Fibroblast of pulmonary artery (primary cell): ENCODE measurements at places on chromosomes 4 and X.

DNA sequence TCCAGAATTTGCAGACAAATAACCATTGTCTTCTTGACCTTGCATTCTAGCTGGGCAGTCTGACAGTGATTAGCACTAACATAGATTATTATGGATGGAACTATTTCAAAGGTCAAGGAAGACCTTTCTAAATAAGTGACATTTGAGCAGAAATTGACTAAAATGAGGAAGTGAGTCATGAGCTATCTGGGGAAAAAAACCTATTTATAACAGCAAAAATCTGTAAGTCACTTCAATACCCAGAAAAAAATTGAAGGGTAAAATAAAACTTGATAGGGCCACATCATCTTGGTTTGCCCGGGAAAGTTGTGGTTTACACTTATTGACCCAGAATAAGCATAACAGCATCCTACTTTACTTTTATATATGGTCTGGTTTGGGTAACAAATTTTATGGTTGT is 414.6 kb upstream of the HS3ST1 start:
- DNase-seq: peak; percentile 3

- no peak for DNase-seq
Measured at GRCh38 chr4:174211622-174212044, 71.8 kb downstream of the FBXO8 start.

DNA sequence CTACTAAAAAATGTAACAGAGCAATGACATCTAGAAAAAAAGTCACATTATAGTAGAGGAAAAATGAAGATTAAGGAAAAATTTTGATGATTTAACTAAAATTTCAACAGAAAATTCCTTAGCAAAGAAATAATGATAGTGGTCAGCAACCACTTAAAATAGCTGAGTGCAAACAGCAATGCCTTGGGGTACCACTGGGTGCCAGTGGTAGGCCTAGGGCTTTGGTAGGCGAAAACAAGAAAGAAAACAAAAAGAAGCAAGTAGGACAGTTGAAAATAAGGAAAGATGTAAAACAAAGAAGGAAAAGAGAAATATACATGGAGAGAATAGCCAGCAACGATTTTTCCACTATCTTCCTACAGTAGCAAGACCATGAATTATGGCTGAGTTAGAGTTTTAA is 313.5 kb upstream of the IRS4 start:
- DNase-seq: peak; percentile 0

GRCh38 chrX:25659317-25659716 is 478.8 kb upstream of the MAGEB18 start:
- DNase-seq: no peak

- DNase-seq: peak; percentile 80
Measured at GRCh38 chr4:168857546-168858314, 152.3 kb downstream of the CBR4 start.

- DNase-seq: no peak
Measured at GRCh38 chrX:67892401-67892800, 348.6 kb downstream of the AR start.

DNA sequence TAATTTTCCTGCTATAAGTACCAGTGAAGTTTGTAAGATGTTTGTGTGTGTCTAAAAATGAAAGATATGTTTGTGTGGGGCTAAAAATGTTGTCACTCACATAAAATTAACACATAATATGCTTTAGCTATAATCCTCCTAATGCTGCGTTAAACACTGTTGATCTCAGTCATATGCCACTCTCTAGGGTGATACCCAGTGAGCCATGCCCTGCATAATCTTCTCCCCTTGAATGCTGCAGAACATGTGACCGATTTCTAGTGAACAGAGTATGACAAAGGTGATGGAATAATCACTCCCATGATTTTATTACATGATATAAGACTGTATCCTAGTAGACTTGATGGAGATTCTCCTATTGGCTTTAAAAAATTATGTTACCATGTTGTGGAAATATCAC is 119.1 kb upstream of the EPHA5 start:
- no peak for DNase-seq

DNA sequence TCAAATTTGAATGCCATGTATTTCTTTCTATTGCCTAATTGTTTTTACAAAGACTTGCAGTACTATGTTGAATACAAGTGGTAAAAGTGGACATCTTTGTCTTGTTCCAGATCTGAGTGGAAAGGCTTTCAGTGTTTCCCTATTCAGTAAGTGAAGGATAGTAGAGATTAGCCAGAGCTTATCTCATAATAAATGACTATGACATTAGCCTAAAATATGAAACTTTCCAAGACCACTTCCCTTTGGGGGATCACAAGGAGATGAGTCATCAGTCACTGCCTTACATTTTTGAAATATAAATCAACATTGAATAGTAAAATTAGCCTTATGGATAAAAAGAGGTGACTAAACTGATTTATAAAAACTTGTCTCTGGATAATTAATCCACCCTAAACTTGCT is 554.1 kb upstream of the MAGEB2 start:
- peak; percentile 53 for DNase-seq

DNA sequence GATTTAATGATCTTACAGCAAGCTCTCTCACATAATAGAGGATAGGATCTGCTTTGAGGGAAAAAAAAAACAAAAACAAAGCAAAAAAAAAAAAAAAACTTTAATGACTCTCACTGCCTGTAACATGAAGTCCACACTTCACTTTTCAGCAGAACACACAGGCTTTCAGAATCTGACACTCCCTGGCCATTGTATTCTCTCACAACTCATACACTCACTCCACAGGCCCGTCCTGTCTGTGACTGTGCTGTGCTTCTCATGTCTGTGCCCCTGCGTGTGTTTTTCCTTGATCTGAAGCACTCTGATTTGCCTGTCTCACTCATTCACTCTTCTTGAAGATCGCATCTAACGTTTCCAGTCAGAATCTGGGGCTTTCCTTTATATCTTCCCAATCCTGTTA is 460.8 kb downstream of the TMA16 start:
- DNase-seq: no peak

DNA sequence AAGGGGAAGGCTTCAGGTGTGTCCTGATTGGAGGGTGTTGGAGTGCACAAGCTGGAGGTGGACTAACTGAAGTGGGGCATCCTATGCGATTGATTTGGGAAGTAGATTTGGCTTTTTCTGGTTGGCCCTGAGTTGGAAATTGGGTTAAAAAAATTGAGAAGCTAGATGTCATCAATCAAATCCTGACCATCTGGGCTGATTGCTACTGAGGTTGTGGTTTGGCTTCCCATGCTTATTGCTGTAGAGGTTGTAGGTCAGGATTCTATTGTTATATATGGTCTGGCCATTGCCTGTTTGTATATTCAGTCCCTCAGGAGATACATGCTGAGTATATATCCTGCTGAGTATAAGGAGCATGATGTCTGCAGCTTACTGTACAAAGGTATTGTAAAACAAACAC is 7.7 kb upstream of the ZNF81 start:
- no peak for DNase-seq
